ENCODE measurements at places on chromosomes 7 and 10. TPM values are rescaled to one million over a fixed set of nuclear protein-coding genes. Genes with fewer than 3 reads are reported as not detected.
A peak's percentile ranks its signal among the peaks of the same experiment; 100 is the strongest.

RBM20 gene
- not detected for total RNA-seq

DNA sequence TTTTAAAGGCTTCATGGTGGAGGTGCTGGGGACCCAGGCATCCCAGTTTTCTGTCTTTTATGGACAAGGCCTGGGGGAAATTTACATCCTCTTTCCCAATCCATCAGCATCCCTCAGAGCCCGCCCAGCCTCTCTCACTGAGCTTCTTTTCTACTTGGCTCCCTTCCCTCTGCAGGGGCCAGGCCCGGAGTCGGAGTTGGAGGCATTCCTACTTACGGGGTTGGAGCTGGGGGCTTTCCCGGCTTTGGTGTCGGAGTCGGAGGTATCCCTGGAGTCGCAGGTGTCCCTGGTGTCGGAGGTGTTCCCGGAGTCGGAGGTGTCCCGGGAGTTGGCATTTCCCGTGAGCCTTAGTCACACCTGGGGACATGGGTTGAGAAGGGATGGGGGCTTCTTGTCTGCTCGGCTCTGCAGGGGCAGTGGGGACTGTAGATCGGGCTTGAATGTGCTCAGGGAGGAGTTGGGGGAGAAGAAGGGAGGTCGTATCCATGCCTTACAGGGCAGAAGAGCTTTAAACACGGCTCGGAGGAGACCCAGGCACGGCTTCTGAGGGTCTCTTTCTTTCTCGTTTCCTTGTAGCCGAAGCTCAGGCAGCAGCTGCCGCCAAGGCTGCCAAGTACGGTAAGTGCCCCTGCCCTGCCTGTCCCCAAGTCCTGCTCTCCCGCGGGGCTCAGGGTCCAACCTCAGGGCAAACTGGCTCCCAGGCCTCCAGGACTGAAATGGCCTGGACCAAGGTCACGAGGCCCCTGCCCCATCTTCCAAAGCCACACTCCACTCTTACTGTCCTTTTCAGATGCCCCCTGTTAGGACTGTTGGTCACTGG lies 27.3 kb upstream of the LIMK1 start:
- no peak for DNase-seq

- DNase-seq: peak; percentile 66
Measured at GRCh38 chr7:2231992-2232765, 566 bp downstream of the MAD1L1 start.

DGKI gene
- total RNA-seq: not detected

GRCh38 chr7:122257056-122257455 lies 47.5 kb downstream of the FEZF1 start:
- DNase-seq: no peak

ARMC3 gene
- not detected for total RNA-seq

BBIP1 gene
- 35.1 TPM for total RNA-seq

DNA sequence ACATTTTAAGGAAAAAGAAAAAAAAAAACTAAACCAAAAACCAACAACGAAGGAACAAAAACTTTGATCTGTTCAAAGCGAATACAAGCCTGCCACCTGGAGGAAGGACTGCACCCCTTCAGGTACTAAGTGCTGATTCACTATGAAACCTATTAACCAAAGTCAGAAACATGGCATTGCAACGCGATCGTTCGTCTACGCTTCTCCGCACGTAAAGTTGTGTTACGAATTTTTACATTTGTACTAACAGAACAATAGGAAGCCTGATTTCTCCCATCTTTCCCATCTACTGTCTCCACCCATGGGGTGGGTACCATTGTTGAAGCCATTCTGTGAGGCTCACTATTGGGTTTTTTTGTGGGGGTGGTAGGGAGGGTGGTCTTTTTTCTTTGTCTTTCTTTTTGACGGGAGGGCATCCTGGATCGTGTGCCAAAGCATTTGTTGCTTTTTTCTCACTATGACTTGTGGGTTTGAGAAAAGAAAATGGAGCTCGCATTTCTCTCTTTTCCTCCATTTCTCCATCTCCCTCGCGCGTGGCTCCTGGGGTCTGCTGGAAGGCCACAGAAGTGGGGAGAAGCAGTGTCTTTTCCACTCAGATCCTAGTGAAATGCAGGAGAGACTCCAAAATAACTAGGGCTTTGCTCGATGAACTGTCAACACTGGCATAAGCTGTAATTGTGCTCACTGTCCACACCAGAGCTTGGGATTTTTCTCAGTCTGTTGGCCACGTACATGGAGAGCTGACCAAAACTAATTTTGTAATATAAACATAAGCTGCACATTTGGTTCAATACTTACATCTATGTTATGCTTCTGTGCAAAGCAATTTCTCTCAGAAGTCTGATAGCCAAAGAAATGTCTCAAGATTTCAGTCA lies 100.9 kb upstream of the YAE1 start:
- peak; percentile 51 for DNase-seq
